Natural killer cell (primary cell): ENCODE measurements at places on chromosomes 3 and 15.

DNA sequence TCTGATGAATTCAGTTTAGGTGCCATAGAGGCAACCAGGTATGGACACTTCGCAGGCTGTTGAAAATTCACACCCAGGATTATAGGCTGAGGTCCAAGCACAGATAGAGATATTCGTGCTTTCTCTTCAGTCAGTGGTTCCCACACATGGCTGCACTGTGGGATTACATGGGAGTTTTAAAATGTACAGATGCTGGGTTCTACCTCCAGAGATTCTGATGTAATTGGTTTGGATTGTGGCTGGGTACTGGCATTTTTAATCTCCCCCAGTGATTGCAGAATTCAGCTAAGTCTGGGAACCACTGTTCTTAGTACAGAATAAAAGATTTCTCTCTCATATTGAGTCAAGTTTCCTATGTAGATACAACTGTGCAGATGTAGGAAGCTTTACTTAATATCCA is 91.6 kb downstream of the FOXB1 start:
- no peak for DNase-seq

DNA sequence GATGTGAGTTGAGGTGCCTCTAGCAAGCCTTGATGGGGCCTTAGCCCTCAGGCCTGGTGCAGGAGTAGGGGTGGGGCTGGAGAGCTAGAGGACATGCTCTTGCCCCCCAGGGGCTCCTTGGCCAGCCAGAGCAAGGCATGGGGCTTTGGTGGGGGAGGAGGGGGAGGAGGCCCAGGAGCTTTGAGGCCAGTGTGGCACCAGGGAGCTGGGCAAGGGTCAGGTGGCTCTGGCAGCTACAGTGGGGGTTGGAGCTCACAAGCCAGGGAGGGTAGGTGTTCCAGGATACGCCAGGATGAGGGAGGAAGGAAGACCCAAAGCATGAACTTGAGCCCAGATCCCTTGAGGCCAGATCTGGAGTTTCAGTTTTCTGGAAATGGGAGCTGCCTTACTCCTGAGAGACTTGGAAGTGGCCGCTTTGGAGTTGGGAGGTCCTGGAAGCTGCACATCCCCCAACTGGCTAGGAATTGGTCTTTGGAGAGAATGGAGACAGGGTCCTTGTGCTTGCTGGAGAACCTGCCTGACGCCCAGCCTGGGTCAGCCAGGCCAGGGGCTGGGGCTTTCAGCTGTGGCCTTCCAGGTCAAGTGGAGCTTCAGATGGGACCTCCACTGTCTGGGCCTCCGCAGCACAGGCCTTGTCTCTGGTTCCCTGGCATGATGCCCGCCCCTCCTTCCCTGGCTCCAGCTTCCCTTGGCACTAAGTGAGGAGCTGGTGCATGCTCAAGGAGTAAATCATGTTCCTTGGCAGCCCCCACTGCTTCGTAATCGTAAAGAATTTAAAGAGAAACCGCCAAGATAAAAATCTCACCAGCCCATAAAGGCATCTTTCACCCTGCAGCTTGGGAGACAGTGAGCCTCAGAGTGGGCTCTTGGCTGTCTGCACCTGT is 8.7 kb downstream of the SEMA3F start:
- no peak for DNase-seq

- no peak for DNase-seq
Observed at GRCh38 chr3:23949784-23950183, 4.7 kb downstream of the NR1D2 start.

- DNase-seq, result no peak
Observed at GRCh38 chr3:73513260-73513659, 111.5 kb downstream of the PDZRN3 start.

DNA sequence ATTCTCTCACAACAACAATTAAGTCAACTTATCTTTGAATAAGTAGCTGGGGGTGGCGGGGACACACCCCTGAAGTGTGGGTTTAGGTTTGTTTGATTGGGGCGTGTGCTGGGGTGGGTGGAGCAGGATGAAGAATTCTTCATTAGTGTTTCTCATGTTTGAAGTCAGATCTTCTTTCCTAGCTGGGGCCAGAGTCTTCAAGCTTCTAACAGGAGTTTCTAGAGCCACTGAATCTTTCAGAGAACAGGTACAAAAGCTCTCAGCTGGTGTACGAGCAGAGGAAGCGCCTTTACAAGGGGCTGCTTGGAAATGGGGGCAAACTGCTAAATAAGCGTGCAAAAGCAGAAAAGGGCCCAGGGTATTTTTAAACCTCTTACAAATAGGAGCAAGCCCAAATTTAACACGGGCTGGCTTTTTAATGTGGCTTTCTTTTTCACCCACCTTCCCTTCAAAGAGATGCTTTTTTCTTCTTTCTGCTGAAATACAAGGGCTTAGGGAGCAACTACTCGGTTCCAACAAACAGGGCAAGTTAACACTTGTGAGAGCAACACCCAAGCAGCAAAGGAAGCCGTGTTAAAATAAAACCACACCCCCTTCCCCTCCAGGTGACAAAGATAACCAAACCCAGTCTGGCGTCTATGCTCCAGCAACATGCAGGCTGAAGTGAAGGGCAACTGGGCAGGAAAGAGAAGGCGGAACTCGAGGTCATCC is 86.9 kb upstream of the RASGRP1 start:
- peak; percentile 25 for DNase-seq

- DNase-seq, result no peak
Observed at GRCh38 chr3:106745344-106746168, 631.7 kb upstream of the CCDC54 start.

GRCh38 chr3:1535361-1535760 is 442.5 kb downstream of the CNTN6 start:
- DNase-seq, result no peak

GRCh38 chr15:96381463-96381862 is 51.0 kb downstream of the NR2F2 start:
- no peak for DNase-seq

DNA sequence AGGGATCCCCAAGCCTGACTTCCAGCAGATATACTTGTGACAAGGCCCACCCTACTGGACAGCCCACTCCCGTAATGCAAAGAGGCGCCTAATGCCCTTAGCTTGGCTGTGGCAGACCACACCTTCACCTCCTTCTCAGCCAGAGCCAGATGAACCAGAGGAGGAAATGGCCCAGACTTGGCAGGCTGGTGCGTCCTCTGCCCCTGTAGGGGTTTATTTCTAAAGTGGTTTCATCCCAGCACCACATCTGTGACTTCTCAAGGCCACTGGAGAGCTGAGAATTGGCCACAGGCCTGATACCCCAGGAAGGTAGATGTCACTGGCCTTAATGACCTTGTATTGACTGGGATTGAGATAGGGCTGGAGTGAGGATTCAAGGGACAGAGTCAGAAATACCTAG is 29.5 kb downstream of the BOC start:
- no peak for DNase-seq

- no peak for DNase-seq
Observed at GRCh38 chr3:25033407-25034029, 394.5 kb upstream of the RARB start.

GRCh38 chr3:122067588-122068240 is 12.6 kb downstream of the CD86 start:
- DNase-seq, result no peak

DNA sequence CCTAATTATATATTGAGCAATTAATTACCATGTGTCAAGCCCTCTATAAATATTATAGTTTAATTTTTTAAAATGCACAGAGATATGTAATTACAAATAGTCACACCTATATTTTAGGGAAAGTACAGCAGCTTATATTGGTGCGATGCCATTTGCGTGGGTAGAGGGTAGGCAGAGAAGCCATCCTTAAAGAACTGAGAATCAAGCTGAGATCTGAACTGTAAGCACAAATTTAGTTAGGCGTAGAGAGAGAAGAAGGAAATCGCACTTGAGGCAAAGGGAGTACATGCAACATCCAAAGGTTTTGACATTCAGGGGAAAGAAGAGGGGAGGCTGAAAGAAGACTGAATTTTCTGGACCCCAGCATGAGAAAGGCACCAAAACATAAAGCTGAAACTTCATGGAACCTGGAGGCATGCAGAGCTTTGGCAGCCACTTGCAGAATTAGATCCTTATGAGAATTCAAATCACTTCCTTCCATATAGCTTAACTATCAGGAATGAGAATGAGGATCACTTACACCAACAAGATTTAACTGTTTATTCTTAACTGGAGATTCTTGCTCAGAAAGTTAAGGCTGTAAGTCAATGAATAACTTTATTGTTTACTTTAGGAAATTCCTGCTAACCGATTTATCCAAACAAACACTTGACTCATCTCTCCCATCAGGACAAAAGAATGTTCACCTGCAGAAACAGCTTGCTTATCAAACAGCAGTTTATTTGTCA is 114.3 kb downstream of the TGFBR2 start:
- no peak for DNase-seq

DNA sequence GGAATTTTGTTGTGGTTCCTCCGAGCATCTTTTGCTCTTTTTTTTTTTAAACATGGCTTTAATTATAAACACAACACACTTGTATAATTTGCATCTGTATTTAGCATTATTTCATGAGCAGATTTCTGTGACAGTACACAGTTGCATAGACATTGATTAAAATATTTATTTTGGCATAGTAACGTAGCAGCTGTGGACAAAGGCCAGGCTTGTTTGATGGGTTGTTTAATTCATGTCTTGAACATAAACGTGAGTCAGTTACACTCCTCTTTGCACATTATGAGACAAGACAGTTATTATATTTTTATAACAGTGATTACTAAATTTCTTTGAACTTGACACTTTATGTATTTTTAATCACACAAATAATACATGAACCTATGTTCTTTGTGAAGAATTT is 182.5 kb downstream of the CACNA2D3 start:
- DNase-seq, result no peak

DNA sequence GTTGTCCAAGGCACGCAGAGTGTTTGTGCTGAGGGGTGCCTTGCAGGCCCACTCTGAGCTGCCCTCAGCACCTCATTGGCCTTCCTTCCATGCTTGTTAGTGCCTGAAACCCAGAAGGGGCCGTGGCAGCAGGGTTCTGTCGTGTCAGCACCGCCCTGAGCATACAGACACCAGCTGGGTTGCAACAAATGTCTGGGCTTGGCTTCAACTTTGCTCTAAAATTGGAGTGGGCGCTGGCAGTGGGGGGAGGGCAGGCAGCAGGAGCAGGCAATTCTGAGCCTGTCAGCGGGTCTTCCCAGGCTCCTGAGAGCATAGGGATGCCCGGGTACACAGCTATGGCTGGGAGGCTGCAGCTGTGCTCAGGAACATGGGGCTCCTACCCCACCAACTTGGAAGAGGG is 464.3 kb downstream of the EPHA3 start:
- DNase-seq, result no peak

DNA sequence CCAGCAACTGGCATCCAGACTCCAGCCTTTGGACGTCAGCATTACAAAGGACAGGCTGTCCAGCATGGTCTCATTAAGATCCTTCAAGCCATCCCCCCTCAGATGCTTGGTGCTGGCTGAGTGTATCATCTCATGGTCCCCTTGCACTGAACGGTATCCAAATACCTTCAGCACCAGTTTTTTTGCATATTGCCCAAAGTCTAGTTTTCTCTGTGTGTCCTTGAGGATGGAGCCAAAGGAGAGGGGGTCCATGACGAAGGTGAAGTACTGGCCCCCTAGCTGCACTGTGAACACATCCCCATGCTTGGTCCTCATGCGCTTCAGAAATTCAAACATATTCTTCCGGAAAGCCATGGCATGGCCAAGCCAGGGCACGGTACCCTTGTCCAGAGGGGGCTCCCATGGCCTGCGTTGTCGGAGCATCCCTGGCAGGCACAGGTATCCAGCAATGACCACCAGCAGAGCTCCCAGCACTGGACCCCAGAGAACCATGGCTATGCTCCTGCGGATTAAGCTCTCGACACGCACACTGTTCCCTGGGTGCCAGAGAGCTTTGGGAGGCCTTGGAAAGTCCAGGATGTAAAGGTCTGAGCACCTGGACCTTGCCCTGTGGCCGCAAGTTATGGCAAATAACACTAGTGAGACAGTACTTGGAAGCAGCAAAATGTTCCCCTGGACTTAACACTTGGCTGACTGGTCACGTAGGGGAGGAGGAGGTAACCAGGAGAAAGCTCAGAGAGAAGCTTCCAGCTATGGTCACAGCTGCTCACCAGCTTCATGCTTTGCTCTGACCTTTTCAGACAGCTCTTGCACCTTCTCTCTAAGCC is at the start of gene CYP8B1:
Gene CYP8B1 (minus strand): TSS at position 555 of the 827 bp plus-strand sequence. CDS start 63 bp downstream, at position 492.
- DNase-seq, result no peak

GRCh38 chr15:68610825-68611224 is 32.0 kb downstream of the CORO2B start:
- no peak for DNase-seq

DNA sequence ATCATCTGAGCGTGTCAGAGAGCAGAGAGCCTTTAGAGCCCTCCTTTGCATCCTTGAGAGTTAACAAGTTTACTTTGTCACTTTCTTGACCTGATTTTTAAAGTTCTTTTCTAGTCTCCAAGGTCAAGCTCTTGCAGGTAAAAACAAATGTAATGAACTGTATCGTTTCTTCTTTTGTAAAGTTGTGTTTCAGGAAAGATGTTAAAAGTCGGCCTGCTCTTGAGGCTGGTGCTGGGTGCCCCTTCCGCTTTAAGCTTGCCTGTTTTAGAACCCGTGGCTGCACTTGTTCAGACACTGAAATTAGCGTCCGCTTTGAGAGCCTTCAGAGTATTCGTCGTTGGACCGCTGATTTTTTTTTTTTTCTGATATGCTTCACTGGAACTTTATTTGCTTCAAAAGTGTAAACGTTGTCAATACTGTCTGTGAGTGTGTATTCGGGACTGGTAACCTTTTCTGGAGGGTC is 52.6 kb upstream of the ULK4 start:
- peak; percentile 37 for DNase-seq

- no peak for DNase-seq
Observed at GRCh38 chr15:39579487-39580116, 1.3 kb upstream of the THBS1 start.

GRCh38 chr3:58585005-58585786 is 8.0 kb upstream of the FAM107A start:
- peak; percentile 59 for DNase-seq

GRCh38 chr15:25789211-25789610 is 73.9 kb downstream of the ATP10A start:
- DNase-seq, result no peak
